ENCODE measurements at places on chromosomes 11 and 22.
A peak's percentile ranks its signal among the peaks of the same experiment; 100 is the strongest.

GRCh38 chr11:69881467-69882269 is 62.5 kb upstream of the FGF3 start:
- DNase-seq: no peak

- DNase-seq: no peak
Measured at GRCh38 chr11:109726061-109726460, 304.1 kb downstream of the C11orf87 start.

- peak; percentile 16 for DNase-seq
Measured at GRCh38 chr11:101880222-101880621, 34.6 kb upstream of the CEP126 start.

- DNase-seq: no peak
Measured at GRCh38 chr11:120197251-120197891, 13.5 kb upstream of the OAF start.

- DNase-seq: no peak
Measured at GRCh38 chr22:31332010-31332409, 14.1 kb downstream of the PATZ1 start.

- no peak for DNase-seq
Measured at GRCh38 chr11:128116447-128116846, 470.9 kb downstream of the ETS1 start.

DNA sequence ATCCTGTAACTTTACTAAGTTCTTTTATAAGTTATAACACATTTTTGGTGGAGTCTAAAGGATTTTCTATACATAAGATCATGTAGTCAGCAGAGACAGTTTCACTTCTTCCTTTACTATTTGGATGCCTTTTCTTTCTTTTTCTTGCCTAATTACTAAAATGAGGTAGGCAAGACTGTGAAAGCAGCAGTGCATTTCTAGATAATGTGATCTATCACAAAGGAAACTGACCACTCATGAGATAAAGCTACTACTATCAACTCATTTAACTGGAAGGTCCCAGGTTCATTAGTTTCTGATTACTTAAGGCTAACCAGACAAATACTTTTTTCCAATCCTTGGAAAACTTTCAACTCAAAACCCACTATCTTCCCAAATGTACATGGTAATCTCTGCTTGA is 196.2 kb upstream of the E2F8 start:
- DNase-seq: no peak

DNA sequence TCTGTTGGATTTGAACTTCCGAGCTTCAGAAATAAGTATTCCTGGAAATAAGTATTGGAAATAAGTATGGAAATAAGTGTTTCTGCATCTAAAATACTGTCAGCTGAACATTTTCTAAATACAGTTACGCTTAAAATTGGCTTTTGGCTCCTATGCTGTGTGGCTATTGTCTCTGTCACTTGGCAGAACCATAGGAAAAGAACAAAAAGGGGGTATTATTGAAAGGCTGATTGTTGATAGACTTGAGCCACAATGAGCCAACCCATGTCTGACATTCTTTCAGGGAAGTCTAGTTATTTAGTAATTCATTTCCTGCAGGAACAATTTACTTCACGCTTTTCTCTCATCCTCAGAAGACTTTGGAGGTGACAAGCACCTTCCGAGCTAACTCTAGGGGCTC is 32.5 kb upstream of the LARGE1 start:
- no peak for DNase-seq

DNA sequence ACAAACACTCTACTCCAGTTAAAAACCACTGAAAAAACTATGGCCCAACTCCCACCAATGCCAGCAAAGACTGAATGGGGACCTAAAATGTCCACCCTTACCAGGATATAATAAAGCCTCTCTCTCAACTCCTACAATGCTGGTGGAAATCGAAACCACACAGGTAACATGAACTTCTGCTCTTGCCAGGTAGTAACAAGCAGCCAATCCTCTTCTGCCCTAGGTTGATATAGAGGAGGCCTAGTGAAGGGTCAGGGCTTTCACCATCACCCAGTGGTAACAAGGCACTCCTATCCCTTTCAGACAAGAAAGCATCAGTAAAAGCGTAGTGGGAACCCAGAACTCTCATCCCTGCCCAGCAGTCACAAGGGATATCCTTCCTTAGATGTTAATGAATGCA is 22.6 kb downstream of the DCUN1D5 start:
- DNase-seq: no peak

- no peak for DNase-seq
Measured at GRCh38 chr22:47695176-47695575, 932.7 kb downstream of the TBC1D22A start.
